NCI-H1417 (cell line): ENCODE measurements at places on chromosomes 7 and 10.
A peak's percentile ranks its signal among the peaks of the same experiment; 100 is the strongest.

GRCh38 chr7:157832006-157832405, 495.2 kb downstream of the DNAJB6 start:
- no peak for DNase-seq

DNA sequence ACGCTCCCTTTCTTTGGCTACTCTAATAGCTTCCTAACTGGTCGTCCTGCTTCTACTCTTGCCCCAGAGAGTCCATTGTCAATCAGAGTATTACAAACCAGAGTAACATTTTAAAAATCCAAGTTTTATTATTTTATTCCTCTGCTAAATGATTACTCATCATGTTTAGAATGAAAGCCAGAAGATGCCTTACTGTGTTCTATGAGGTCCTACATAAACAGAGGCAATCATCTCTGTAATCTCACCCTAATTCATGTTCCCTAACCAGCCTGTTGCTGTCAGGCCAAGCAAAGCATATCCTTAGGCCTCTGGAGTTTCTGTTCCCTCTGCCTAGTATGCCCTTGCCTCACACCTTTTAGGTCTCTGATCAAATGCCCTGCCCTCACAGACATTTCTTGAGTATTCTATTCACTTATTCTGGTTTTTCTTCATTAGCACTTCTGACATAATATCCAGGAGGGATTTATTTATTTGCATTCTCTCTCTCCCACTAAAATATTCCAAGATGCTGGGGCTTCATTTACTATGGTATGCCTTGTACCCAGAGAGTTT, 497.5 kb downstream of the PHTF2 start:
- DNase-seq: no peak

DNA sequence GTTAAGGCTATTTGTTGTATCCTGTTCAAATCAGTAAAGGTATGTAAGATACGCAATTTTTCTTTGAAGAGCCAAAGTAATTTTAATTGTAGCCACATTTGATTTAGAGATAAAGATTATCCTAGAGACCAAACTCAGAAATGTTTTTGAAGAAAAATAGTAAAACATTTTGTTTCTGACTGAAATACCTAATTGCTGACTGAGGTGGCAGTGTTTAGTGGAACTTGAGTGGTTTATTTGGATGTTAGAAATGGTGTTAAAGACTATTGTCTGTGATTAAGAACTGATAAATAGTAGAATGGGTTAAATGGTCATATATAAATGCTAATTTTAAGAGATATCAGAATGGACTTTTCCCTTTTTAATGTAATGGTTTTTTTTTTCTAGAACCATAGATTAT, 15.3 kb downstream of the EDRF1 start:
- no peak for DNase-seq

GRCh38 chr7:13320333-13320732, 632.9 kb downstream of the ARL4A start:
- no peak for DNase-seq

DNA sequence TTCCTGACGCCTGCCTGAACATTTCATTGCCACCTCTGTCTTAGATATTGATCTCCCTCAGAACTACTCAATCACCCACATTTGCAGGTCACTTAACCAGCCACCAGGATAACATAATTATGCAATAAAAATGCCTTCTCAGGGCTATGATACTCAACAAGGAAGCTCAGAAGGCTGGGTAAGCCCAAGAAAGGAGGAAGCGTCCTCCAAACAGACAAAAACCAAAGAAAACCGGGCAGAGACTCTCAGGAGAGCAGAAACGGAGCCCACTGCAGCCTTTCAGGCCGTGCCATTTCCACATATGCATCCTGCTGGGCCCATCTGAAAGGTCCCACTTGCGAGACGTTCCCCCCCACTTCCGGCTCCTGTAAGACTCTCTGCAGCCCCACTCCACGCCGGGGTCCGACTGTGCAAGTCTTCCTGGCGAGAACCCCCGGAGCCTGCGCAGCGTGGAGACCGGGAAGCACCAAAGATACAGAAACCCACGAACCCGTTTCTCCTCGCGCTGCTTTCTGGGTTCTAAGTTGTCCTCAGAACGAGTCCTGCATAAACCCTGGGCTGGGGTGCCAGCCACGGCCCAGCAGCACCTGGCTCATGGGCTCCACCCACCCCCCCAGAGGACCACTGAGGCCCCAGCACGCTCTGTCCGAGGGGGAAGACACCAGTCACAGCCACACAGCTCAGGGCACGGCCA, 83.7 kb downstream of the DIP2C start:
- no peak for DNase-seq

GRCh38 chr7:132100981-132101380, 475.3 kb downstream of the PLXNA4 start:
- no peak for DNase-seq

DNA sequence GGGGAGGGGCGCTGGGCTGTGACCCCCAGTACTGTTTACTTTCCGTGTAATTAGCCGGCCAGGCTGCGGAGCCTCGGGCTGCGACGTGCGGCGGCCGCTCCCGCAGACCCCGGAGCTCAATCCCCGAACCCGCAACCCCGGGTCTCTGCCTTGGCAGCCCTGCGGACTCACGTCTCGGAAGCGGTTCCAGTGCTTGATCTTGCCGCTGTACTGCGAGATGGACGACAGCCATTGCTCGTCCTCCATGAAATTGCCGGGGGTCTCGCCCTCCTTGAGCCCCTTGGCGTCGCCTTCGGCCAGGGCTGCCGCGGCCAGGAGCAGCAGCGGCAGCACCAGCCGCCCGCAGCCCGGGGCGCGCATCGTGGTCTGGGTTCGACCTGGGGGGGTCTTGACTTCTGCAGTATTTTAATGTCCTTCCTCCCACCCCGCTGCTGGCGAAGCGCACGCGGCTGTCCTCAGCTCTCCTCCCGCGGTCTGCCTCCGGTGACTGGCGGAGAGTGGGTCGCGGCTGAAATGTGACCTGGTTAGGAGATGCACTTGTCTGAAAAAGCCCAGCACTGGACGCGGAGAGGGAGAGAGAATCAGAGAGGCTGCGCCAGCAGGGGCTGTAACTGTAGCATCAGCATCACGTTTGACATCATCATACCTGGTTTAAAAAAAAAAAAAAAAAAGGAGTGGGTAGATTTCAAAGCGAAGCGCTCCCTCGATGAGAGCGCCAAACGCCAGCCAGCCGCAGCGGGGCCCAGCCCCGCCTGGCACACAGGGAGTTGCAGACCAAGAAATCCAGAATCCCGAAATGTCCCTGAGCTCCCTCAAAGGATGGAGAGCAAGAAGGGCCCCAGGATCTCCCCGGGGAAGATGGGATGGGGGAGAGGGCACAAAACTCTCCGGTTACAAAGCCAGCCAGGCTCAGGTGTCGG, at the start of gene SPOCK2:
TSS of gene SPOCK2 (minus strand) at position 583 of the 920 bp plus-strand sequence. CDS start at position 360, 223 bp downstream.
- DNase-seq: peak; percentile 69

GRCh38 chr7:17990761-17991160, 36.9 kb downstream of the PRPS1L1 start:
- DNase-seq: no peak

- peak; percentile 21 for DNase-seq
Observed at GRCh38 chr10:126214021-126214420, 174.3 kb downstream of the ADAM12 start.

DNA sequence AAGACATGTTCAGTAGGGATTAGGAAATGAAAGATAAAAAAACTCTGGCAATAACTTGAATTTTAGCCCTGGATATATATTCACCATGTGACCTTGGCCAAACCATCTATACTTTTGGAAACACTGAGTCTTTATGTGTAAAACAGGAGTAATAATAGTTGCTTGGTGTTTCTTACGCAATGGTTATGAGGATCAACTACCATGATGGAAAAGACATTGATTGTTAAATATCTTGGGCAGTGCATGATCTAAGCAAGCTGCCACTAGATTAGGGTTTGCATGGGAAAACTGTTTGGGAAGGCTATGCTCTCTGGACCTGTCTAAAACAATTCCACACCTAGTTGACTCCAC, 6.5 kb downstream of the OR6B1 start:
- no peak for DNase-seq

DNA sequence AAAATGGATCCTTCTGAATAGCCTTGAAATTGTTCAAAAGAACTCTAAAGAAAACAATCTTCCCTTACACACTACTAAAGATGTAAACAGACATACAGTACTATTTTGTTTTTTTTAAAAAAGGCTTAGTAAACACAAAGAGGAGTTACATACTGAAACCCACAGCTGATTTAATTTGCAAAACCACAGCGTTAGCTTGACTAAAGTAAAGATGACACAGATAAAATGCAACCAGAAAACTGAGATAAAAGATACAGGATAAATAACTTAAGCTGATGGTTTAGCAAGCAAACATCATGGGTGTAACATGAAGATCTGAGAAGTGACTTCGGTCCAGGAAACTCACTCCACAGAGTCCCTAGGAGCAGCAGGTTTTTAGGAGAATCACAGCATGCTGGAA, 21.8 kb downstream of the PRKCQ start:
- DNase-seq: no peak

DNA sequence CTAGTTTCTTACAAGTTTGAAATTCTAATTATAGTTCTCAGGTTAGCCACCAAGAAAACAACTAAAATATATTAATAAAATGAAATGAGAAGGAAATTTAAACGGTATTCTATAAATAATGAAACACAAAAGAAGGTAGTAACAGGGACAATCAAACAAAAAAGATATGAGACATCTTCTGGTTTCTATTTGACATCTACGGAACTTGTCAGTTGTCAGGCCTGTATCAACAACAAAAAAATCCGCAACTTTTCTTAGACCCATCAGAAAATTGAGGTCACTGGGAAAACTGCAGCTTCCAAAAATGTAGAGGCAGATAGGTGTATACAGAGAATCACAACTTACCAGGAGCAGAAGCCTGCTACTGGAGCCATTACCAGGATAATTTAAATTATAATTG, 70.6 kb downstream of the ZPBP start:
- no peak for DNase-seq

DNA sequence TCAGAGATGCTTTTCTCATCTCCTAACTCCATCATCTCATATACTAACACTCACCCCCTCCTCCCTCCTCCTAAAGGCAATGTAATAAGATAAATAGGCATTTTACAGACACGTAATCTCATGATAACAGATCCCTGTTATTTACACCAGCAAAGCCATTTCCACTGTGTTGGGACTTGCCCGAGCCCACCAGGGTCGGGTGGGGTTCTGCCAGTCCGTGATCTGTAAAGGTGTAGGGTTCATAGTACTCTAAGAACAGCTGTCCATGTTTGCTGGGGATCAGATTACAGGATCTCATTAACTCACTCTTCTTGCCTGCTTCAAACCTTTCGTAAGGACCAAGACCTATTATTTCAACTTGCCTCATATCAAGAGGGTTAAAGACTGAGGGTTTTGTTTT, 172.4 kb downstream of the FZD1 start:
- peak; percentile 93 for DNase-seq

DNA sequence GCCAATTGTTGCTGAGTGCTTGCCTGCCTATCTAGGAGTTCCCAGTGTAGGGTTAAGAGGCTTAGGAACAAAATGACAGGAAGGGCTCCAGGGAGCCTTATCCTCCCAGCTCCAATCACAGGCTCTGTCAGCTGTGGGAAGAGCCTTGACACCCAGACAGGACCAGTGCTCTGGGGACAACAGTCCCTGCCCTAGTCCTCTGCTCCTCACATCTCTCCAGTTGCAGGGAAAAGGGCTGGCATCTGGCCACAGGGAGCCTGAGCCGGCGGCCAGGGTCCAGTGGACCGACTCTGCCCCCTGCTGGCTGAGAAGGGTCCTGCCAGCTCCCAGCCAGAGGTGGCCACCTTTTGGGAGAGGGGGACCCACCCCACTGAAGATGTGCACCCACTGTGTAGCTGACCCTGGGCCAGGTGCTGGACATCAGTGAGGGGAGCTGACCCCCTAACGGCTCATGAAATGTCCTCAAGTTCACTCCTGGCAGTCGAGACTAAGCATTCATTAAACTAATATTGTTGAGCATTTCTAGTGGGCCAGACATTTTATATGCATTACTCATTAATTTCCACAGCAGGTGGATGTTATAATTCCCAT, 17.6 kb downstream of the DNAJB12 start:
- peak; percentile 57 for DNase-seq

- no peak for DNase-seq
Observed at GRCh38 chr10:73894245-73894971, 16.5 kb upstream of the PLAU start.

- no peak for DNase-seq
Observed at GRCh38 chr7:100682991-100683658, 9.6 kb downstream of the GNB2 start.

DNA sequence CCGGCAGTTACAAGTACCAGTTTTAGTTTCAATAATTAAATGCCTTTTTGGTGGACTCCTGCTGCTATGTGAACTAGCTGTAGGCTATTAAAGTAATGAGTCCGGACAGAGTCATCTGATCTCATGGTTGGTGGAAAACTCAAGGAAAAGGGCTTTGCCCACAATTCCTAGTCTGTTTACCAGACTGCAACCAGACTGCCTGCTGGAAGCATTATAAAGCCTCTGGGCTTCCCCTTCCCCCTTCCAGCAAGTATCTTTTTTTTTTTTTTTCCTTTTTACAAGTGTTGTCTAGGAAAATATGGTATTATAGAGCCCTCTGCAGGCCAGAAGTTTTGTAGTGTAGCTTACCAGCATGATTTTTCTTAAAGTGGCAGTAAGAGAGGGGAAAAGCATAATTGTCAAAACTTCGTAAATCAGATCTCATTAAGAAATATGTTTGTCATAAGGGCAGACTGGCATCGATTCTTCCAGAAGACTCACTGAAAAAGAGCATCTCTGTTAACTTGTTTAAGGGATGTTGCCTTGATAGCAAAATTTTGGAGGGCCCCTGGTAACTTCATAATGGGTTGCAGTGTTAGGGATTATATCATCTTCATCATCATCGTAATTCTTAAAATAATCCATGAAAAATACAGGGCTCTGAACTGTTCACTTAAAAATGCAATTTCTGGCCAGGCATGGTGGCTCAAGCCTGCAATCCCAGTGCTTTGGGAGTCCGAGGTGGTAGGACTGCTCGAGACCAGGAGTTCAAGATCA, 181.3 kb downstream of the TAX1BP1 start:
- DNase-seq: peak; percentile 98

DNA sequence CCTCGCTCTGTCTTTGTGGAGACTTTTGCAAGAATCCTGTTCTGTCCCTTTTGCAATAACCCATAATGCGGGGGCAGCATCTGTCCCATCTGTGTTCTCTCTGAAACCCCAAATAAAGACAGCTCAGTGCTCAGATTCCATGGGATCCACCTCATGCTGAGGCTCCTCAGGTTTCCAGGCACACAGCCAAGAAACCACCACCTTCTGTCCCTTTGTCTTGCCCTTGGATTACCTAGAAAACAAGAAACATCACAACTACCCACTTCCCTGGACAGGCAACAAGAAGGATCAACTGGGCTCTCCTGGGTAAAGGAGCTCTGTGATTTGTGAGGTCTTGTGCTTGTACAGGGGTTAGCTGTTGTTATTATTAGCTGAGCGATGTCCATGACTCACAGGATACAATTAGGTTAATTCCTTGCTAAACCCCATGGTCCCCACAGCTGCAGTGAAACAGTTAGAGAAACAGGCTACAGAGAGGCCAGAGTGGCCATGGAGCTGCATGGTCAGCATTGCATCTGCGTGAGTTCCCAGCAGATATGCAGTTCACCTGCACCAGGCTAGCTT, 50.2 kb downstream of the CXCL12 start:
- no peak for DNase-seq

- no peak for DNase-seq
Observed at GRCh38 chr7:104185346-104185745, 22.5 kb downstream of the ORC5 start.

- DNase-seq: no peak
Observed at GRCh38 chr7:136104269-136104603, 127.1 kb upstream of the MTPN start.

GRCh38 chr7:98177553-98177952, 33.7 kb upstream of the BHLHA15 start:
- DNase-seq: no peak

- peak; percentile 86 for DNase-seq
Observed at GRCh38 chr7:128869138-128869943, 6.7 kb downstream of the ATP6V1F start.

GRCh38 chr7:43308913-43309705, 196.7 kb downstream of the HECW1 start:
- DNase-seq: no peak
